ENCODE measurements at places on chromosomes 13 and 19.

GRCh38 chr13:85255978-85256377, 543.2 kb downstream of the SLITRK6 start:
- no peak for DNase-seq

DNA sequence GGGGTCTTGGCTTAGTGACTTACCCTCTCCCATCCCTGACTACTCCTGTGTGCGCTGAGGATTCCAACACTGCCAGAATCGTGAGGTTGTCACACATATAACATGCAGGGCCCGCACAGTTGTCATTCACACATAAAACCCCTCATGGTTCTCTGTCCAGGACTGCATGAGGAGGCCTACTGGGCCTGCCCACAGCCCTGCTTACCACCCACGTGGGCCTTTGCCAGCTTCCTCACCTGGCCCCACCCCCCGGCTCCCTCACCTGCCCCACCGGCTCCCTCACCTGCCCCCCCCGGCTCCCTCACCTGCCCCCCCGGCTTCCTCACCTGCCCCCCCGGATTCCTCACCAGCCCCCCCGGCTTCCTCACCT, 197.2 kb downstream of the TEX29 start:
- no peak for DNase-seq

DNA sequence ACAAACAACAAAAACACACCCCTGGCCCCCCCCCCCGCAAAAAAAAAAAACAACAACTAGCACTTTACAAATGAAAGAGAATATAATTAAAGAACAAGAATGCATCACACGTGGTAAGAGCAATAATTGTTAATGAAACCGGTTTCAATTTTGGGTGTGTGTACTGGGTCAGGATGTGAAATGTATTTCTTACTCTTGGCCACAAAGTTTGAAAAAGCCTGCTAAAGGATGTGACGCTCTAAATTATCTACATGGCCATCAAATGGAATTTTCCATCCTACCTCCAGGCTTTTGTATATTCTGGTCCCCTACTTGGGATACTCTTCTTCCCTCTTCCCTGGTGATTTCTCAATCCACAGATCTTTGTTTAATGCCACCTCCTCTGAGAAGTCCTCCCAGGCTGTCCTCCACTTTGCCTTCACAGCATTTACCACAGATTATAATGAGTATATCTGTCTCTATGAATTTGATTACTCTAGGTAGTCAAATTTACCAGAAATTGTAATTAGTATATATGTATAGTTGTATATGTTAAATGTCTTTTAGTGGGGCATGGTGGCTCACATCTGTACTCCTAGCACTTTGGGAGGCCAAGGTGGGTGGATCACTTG, 2.1 kb downstream of the SARS2 start:
- no peak for DNase-seq

DNA sequence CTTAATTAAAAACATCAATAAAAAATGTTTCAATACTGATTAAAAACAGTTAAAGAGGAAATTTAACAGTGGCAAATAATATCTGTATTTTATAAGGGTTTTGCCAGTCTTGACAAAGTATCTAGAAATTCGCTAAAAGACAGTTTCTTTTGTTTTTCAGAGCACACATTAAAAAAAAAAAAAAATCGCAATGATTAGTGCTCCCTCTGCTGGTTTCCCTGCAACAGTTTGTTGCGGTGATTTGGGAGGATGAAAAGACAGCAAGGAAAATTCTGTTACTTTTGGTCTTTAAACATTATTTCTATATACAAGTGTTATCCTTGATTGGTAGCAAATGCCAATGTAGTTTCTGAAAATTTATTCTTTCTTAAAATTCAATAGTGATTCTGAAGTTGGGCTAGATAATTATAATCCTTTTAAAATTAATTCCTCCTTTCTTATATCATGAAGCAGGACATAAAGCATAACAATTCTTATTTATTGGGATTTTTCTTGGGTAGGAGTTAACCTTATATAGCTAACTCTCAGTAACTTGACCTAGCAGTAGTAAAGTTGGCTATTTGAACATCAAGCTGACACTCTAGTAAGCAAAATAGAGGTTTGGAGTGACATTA, 23.1 kb upstream of the SPRY2 start:
- DNase-seq = no peak

DNA sequence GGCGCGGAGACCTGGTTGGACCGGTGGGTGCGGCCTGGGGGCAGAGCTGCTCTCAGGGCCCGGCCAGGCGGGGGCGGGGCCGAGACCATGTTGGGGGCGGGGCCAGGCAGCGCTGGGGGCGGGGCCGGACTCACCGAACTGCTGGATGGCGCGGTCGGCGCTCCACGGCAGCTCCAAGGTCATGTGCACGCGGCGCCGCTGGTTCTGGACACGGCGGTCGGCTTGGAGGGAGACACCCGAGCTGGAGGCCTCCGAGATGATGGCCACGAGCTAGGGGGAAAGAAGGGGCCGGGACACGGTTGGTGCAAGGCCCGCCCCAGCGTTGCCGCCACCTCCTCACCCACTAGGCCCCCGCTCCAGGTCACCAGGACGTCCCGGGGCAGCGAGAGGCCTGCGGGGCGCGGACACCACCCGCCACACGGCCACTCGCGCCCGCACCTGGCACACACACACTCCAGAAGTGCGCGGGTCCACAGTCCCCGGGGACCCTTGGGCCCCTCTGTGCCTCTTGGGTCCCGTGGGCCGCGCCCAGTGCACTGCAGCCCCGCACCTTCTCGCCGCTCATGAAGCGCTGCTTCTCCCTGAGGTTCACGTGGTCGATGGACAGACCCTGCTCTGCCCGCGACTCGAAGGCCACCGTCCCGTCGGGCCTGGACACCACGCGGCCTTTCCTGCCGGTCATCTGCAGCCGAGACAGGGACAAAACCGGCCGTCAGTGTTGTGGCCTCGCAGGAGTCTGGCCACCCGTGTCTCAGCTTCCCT, 8.7 kb downstream of the GPX4 start:
- no peak for DNase-seq

DNA sequence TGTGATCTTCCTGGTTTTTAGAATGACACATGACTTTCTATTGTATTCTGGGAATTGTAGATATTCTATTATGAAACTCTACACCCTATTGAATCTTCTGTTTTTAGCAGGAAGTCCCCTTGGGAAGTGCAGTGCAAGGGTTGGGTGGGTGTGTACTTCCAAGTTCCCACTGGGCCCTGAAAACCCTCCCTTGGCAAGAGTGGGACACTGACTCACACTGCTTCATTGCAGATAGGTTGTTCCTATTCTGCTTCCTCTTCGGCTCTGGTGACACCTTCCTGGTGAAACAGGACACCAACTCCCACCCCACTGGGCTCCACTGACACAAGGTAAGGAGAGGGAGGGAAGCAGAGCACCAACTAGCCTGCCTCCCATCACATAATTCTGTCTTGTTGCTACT, 121.8 kb downstream of the KCTD12 start:
- no peak for DNase-seq

GRCh38 chr13:103351035-103351828, 285.0 kb upstream of the SLC10A2 start:
- DNase-seq = no peak

- no peak for DNase-seq
Measured at GRCh38 chr13:30353060-30353459, 45.7 kb upstream of the KATNAL1 start.

DNA sequence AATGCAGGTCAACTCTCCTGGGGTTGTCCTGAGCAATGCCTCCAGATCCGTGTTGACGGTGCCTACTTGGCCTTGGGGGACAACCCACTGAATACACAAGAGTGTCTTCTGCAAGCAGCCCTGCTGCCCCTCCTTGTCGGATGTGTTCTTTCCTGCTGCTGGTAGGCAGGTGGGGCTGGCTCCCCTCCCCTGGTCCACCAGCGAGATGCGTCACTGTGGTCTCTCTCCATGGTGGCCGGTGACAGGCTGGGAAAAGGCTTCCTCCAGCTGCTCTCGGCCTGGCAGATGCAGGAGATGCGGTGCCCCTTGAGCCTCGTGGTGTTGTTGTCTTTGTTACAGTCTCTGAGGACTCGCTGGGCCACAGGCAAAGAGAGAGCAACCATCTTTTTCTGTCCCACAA, 84.9 kb downstream of the RGCC start:
- DNase-seq = no peak

DNA sequence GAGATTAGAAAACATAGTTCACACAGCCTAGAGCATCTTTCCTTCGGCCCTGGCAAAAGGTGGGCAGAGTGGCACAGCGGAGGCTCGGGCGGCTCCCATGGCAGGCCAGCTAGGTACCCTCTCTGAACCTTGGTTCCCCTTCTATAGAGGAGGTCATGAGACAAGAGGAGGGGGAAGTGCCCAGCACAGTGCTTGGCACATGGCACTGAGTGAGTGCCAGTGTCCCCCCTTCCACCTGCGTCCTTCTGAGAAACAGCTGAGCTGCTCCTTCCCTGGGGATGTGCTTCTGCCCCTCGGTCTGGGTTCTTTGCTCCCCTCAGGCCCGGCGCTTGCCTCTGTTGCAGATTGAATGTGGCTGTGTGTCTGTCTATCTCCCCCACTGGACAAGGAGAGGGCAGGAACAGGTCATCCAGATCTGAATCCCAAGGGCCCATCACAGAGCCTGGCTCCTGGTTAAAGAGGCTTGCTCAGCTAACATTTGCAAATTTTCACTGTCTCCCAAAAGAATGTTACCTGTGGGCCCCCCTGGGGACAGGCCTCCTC, 165.6 kb downstream of the USP12 start:
- no peak for DNase-seq

- DNase-seq = no peak
Measured at GRCh38 chr19:13053761-13054625, 48.7 kb downstream of the LYL1 start.

GRCh38 chr19:42023121-42023942, 29.3 kb upstream of the ATP1A3 start:
- DNase-seq = no peak

DNA sequence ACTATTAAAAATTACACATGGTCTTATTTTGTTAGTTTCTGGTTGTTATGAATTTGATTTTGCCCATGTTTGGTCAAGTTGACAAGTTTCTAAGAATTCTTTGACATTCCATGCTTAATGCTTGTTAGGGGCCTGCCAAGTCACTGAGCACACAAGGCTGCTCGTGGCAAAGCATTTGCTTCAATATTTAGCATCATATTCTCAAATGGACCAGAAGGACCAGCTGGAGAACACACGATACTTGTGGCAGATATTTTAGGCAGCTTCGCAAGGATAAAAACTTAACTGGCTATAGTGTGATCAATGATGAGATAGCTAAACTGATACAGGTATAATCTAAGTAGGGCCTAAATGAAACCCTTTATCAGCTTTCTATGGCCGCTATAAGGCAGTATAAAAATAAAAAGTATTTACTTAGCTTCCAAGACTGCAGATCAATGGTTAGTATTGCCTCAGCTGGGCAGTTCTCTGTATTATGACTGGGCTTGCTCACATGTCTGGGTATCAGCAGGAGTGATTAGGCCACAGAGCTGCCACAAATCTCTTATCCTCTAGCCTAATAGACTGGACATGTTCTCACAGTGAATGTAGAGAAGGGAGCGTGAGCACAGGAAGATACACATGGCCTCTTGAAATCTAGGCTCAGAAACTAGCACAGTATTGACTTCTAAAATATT, 155.9 kb upstream of the SPRY2 start:
- DNase-seq = no peak

DNA sequence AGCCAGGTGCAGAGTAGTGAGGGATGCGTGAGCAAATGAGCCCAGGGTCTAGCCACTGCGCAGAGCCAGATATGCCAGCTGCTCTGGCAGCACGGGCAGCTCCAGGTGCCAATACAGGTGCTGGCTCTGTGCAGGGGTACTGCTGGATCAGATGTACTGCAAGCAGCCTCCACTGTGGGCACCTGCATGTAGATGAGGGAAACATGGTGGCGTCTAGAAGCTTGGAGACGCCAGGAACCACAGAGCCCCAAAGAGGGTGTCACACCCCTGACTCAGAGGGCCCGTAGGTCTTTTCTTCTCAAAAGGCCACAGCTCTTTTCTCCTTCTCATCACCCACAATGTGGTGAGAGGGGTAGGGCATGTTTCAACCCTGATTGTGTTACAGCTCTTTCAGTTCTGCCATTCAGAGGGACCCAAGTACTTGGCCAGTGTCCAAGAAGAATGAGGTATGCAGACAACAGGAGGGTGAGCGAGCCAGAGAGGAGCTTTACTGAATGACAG, 244.4 kb upstream of the SLITRK1 start:
- DNase-seq = no peak

- DNase-seq = no peak
Measured at GRCh38 chr19:41862445-41862986, 2.5 kb downstream of the RPS19 start.

GRCh38 chr19:9673912-9674662, 813 bp downstream of the ZNF562 start:
- no peak for DNase-seq

DNA sequence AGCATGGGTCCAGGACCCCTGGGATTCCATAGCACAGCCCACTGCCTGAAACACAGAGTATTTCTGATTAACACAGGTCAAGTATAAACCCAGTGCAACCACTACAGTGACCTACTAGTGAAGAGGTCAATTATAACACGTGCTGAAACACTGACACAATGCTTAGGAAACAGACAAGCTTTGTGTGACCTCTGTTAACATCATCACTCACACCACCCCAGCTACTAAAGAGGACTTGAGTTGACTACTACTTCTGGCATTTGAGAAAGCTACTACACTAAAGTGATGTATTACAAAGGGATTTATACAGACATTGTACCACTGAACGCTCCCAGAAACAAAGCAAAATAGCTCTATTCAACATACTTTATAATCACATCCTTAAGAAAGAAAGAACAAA, 1935.9 kb upstream of the PCDH20 start:
- no peak for DNase-seq

- DNase-seq = no peak
Measured at GRCh38 chr13:70849222-70849621, 741.0 kb upstream of the KLHL1 start.

DNA sequence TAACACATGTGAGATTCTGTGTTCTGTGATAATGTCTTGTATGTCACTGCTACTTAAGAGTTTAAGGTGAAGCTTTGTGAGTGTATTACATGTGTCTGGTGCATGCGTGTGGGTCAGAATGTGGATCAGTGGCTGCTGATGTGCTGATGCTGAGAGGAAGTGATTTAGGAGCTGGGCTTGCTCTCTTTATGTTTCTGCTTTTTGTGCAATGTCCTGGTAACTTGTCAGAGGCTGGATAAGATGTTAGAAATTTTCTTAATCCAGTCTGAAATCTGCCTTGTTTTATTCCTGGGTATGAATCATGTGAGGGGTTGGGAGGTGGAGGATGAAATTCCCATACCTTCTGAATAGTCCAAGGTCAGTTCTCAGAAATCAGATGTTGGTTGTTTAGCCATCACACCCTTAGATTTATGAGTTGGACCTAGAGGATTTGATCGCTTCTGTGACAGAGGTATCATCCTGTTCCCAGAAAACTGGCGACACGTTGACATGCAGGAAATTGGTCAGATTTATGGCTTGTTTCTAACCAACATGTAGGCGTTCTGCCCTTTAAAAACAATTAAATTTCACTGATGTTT, 24.5 kb upstream of the CXCL17 start:
- no peak for DNase-seq

DNA sequence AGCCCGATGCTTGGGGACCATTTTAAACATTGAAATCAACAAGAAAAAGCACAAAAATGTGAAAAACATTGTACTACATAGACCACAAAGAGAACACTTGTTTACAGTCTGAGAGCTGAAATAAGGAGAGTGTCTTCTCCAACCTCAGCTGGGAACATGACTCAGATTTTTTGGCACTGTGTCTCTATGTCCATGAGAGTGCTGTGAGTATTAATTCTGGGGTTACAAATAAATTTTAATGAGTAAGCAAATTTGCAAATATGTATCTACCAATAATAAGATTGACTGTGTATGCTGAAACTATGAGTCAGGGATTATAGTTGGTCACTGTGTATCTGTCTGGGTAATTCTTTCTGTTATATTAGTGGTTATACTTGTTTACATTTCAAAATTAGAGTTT, 174.0 kb downstream of the DCT start:
- no peak for DNase-seq
